ENCODE measurements at places on chromosomes 2 and 18.

DNA sequence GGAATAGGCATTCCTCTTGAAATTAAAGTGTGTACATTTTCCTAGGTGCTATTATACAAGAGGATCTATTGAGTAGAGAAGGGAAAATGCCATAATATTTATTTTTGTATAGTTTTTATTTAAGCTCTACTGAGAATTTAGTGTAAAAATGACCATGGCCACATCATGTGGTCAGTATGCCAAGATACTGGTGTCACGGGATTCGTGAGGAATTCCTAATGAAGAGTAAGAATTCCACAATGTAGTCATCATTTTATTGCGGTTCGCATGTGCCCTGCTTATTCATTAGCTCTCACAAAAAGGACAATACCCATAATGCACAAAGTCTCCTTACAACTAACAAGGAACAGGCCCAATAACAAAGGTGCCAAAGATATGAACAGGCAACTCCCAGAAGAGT, 39.3 kb upstream of the PARD3B start:
- DNase-seq: no peak

DNA sequence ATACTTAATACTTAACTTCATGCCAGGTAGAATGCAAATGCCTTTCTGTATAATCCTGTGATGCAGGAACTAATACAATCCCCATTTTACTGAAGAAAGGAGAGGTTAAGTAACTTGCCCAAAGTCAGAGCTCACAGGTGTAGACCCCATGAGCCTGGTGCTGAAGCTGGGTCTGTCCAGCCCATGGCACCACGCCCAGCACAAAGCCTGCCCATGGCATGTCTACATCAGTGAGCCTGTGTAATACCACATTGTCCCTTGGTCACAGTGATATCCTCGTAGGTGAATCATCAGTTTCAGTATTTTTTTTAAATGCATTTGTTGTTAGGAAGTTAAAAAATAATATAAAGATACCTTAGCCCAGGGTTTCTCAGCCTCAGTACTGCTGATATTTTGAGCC, 69.9 kb upstream of the MCFD2 start:
- DNase-seq: no peak

DNA sequence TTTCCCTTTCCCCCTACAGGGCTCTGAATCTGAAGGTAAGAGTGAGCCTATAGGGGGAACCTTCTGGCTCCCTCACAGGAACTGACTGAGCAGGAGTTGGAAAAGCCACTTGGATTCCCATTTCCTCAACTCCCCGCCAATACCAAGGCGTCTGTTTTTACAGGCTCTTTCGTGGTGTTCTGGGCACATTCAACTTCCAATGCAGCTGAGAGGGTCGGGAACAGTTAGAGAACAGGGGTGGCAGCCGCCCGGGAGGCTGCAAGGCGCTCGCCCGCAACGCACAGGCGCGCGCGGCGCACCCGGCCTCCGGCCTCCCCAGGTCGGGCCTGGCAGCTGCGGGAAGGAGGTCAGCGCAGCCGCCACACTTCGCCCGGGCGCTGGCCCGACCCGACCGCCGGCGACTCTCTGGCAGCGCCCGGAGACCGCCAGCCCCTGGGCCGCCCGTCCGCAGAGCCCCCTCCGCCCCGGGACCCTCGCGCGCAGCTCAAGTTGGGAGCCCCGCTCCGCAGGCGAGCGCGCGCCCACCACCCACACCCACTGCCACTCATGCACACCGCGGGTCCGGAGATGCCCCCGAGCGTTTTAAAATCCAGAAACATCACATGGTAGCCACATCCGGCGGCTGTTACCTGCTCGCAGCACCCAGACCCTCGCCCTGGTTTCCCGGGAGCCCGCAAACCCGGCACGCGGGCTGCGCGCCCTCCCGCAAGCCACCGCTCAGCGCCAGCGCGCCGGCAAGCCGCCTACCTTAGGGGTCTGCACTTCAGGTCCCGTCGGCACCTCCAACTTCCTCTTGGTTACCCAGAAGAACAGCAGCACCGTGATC, 816 bp downstream of the GALNT14 start:
- no peak for DNase-seq

DNA sequence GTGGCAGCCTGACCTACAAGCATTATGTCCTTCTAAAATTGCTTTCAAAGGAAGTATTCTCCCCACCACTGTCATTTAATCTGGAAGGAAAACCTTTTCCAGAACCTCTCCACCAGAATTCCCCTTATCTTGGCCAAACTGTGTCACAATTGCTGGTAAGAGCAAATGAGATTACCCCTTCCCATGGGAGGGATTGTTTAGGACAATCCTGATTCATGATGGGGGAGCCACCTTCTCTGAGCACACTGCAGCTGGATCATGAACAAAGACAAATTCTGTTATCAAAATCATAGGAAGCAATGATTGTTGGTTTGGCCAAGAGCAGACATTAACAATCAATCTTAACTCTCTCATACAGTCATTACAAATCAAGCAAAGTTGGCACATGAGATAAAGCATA, 18.1 kb upstream of the ATOH8 start:
- DNase-seq: no peak

DNA sequence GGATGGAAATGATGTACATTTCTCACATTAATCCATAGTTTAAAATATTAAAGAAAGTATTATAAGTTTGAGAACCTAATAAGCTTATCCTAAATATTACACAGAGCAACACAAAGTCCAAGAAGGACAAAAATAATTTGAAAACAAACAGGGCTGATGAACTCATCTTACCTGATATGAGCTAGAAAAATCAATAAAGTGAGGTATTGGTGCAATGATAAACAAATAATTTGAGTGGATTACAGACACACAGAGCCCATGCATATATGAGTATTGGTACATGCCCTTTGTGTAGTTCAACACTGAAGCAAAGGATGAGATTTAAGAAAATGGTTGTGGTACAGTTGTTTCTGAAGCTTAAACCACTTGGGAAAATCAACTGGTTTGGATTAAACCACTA, 1139.0 kb downstream of the SUCLG1 start:
- no peak for DNase-seq

DNA sequence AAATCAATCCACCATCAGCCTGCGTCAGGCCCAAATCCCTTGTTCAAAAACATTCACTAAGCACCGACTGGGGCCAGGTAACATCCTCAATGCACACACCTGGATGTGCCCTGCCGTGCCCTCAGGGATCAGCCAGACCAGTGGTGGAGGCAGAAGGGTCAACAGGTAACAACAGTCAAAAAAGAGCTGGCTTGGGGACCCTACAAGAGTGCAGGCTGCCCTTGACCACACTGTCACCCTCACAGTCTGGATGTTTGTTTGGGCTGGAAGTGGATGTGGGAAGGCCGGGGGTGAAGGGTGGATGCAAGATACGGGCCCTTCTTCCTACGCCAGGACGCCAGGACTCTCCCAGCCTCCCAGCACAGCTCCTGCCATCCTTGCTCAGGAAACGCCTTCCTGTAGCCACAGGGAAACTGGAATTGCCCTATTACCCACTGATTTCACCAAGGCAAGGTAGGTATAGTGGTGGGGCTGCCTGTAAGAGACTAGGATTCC, 2.7 kb downstream of the BIN1 start:
- no peak for DNase-seq

DNA sequence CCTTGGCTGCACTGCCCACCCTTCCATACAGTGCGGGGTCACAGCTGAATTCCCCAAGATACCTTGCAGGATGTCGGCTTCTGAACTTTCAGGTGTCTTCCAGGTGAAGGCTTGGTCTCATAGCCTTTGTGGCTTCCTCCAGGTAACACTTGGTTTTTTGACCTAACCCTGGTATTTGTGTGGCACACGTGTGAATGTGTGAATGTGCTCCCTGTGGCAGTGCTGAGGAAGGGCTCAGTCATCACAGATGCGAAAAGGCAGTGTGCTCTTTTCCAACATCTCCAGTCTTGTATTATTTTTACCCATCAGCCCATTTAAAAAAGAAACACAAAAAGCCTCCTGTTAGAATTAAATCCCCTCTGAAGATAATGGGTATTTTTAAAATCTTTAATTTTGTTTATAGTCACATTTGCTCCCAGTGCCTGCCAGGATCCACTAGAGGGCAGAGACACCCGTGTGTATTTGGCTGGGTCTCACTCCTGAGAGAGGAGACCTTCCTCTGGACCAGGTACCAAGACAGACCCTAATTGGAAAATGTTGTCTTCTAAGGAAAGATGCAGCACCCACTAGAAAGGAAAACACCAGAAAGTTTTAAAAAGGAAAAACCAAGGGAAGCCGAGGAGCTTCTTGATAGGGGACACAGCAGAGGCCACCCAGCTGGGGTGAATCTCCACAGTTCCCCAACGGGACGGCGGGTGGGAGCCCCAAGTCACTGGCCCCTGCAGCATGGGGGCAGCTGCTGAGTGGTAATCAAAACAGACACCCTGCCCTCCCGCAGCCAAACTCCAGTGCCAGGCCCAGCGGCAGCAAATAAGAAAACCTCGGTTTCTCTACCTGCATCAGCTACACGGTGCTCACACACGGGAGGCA, 27.7 kb downstream of the FAM110C start:
- no peak for DNase-seq

- no peak for DNase-seq
These were observed 62.7 kb upstream of the GATA6 start for GRCh38 chr18:22106536-22107292.

DNA sequence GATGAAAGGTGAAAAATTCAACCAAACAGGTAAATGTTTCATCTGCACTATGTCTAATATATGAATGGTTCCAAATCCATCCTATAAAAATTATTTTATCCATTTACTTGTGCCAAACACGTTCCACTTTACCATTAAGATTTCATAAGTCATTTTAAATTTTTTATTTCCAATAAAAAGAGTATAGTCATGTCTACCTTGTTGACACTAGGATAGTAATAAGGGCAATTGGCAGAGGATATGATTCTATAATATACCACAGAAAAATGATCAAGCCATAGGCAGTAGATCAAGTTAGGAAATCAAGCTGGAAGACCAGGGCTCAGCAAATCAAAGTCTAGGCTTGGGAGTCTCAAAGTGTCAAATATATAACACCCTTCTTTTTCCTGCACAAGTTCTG, 384.3 kb downstream of the METTL4 start:
- DNase-seq: no peak

DNA sequence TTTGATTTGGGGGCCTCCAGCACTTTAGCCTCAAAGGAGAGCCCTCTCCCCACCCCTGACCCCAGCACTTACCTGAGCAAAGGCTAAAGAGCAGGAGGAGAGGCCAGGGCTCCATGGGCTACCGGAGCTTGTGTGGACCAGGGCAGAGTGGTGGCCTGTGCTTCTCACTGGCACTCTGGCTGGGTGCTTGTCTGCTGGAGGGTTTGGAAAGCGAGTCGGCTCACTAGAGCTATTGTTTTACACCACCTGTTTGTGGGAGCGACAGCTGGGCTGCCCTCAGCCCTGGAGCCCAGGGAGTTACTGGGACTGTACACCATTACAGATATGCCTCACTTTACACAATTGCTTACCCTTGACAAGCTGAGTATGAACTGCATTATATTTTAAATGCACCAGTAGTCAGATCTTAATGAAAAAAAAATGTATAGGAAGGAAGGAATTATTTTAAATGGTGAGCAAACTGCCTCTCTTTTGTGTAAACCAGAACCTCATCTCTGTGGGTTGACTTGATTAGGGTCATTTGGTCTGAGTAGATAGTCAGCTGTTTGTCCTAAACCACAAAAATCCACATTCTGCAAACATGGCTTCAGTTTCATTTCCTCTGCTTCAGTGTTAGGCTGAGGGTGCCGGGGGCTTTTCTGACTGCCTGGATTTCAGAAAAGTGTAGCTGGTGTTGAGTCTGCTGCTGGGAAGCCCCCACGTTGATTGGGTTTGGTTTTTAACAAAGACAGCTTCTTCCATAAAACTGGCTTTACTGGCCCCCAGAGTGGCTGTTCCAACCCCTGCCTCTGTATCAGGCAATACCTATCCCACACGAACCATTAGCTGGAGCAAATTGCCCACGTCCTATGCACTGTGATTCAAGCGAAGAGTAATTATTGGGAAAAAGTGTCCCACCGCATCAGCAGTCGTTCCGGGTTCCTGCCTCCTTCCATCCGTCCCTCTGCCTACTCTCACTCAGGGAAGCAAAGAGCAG, at the start of gene CHRNA1:
CHRNA1 (minus strand) TSS at position 193 of the 976 bp plus-strand sequence; CDS start at position 115, 78 bp downstream.
- no peak for DNase-seq

DNA sequence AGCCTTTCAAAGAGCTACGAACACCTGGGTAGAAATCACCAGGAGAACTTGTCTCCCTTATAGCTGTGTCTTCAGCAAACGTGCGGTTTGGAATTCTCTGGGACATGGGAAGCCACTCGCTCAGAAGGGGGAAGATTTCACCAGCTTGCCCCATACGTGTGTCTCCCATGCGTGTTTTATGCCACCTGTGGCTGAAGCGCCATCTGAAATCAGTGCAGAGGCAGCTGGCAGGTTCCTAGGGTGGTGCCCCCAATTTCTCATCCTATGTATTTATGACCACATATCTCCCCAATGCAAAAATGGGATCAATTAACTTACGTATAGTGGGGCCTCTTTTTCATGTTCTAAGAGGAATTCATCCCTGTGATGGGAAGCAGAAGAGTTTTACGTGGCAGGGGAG, 81.6 kb downstream of the TPO start:
- DNase-seq: no peak

DNA sequence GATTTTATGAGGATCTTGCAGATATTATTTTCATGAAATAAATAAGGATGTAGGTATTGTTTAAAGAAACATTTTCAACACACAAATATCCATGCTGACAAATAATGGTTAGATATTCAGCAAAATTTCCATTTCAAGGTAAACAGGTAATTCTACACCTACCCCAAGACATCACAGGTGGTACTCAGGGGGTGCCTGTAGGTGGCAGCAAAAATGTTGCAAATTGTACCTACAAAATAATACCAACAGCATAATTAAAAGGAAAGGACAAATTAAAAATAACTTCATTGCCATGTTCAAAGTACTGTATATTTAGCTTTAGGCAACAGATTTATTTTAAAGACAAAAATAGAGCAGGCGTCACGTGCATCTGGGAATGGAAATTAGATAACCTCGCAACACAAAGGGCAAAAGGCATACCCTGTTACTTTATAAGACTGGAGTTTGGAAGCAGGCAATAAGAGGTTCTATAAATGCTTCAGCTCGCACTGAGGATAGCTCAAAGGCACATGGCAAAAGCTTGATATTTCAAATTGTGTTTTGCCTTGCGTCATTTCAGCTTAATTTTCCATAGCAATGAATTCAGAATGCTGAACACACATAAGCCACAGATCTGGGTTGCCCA, 630.5 kb downstream of the TDRD15 start:
- no peak for DNase-seq

GRCh38 chr2:49286045-49286444, 131.7 kb upstream of the FSHR start:
- DNase-seq: no peak

GRCh38 chr2:166140475-166140874, 12.7 kb upstream of the SCN1A start:
- DNase-seq: no peak

DNA sequence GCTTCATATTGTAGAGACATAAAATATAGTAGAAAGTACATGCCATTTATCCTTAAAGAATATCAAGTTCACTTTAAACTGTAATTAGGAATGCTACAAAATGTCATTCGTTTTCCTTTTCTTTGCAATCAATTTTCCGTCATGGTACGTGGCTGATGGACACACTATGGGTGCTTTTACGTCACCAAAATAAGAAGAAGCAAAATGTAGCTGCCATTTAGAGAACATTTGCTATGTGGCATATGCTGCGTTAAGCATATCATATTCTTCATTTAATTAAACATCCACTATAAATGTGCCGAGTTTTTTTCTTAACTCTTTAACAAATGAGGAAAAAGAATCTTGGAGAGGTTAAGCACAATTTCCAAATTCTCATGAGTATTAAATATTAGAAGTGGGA, 1358.5 kb upstream of the NXPH2 start:
- DNase-seq: no peak
